ENCODE measurements at places on chromosomes 6 and 20.

DNA sequence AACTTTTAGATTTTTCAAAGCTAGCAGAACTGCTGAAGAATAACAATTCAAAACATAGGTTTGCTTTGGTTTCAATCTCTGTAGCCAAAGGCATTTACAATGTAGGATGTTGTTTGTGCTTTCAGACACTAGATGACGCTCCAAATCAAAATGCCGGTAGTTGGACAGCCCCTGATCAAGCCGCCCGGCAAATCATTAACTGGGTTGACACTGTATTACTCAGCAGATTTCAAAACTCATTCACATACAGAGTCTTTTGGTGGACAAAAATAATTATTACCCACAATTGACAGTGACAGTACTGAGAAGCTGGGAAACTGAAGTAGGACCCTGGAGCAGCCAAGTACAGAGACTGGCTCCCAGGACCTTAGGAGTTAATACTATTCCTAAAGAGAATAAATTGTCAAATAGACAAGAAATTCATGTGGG, 21.3 kb upstream of the HFE start:
- peak overlapping the region; percentile 3 for H3K4me3 ChIP-seq
- peaks cover 5% of the 10 kb centered on the region for H3K27me3 ChIP-seq
- peak; percentile 90 for DNase-seq

DNA sequence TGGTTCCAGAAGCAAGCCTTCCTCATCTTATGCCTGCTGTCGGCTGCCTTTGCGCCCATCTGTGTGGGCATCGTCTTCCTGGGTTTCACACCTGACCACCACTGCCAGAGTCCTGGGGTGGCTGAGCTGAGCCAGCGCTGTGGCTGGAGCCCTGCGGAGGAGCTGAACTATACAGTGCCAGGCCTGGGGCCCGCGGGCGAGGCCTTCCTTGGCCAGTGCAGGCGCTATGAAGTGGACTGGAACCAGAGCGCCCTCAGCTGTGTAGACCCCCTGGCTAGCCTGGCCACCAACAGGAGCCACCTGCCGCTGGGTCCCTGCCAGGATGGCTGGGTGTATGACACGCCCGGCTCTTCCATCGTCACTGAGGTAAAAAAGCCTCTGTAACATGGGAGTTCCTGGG, 366 bp downstream of the SLC22A1 start:
- no peaks in the 10 kb centered on the region for H3K27me3 ChIP-seq
- no peaks in the 10 kb centered on the region for H3K36me3 ChIP-seq
- H3K4me3 ChIP-seq: no peak overlapping the region
- H3K27ac ChIP-seq: no peak overlapping the region
- H3K4me1 ChIP-seq: no peaks in the 10 kb centered on the region
- DNase-seq: no peak

GRCh38 chr20:51220293-51220706, 197.4 kb upstream of the KCNG1 start:
- DNase-seq: peak; percentile 11
- no peaks in the 10 kb centered on the region for H3K36me3 ChIP-seq
- no peaks in the 10 kb centered on the region for H3K4me1 ChIP-seq

DNA sequence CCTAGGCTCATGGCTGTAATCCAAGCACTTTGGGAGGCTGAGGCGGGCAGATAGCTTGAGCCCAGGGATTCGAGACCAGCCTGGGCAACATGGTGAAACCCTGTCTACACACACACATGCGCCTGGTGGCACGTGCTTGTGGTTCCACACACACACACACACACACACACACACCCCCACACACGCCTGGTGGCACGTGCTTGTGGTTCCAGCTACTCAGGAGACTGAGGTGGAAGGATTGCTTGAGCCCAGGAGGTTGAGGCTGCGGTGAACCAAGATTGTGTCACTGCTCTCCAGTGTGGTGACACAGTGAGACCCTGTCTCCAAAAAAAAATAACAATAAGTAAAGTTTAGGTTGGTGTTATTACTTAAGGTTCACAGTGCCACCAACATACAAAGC, 165.8 kb downstream of the ZFAND3 start:
- no peaks in the 10 kb centered on the region for H3K36me3 ChIP-seq
- no peak overlapping the region for H3K4me3 ChIP-seq
- peaks cover 11% of the 10 kb centered on the region for H3K4me1 ChIP-seq
- no peak for DNase-seq
- no peak overlapping the region for H3K27ac ChIP-seq

GRCh38 chr6:19635728-19636127, 201.4 kb upstream of the ID4 start:
- H3K27ac ChIP-seq: no peak overlapping the region
- H3K4me3 ChIP-seq: no peak overlapping the region
- H3K36me3 ChIP-seq: no peaks in the 10 kb centered on the region
- no peak for DNase-seq
